ENCODE measurements at places on chromosomes 6 and 20.
A peak's percentile ranks its signal among the peaks of the same experiment; 100 is the strongest.

DNA sequence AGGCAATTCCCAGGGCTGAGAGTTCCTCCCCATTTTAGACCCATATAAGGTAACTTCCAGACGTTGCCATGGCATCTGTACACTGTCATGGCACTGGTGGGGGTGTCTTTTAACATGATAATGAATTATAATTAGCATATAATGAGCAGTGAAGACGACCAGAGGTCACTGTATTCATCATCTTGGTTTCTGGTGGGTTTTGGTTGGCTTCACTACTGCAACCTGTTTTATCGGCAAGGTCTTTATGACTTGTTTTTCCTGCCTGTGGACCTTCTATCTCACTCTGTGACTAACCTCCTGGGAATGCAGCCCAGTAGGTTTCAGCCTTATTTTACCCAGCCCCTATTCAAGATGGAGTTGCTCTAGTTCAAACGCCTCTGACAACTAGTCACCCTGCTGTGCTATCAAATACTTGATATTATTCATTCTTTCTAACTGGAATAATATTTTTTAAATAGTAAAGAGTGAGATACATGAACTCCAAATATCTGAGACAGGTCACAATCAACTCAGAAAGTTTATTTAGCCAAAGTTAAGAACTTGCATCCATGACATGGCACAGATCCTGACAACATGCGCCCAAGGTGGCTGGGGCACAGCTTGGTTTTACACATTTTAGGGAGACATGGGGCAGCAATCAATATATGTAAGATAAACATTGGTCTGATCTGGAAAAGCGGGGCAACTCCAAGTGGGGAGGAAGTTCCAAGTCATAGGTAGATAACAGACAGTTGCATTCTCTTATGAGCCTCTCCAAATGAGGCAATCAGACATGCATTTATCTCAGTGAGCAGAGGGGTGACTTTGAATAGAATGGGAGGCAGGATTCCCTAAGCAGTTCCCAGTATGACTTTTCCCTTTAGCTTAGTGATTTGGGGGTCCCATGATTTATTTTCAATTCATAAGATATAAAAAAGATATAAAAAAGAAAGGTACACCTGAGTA is 1.2 kb upstream of the UFL1 start:
- DNase-seq: no peak

GRCh38 chr20:805713-806112 is 27.8 kb upstream of the FAM110A start:
- no peak for DNase-seq

DNA sequence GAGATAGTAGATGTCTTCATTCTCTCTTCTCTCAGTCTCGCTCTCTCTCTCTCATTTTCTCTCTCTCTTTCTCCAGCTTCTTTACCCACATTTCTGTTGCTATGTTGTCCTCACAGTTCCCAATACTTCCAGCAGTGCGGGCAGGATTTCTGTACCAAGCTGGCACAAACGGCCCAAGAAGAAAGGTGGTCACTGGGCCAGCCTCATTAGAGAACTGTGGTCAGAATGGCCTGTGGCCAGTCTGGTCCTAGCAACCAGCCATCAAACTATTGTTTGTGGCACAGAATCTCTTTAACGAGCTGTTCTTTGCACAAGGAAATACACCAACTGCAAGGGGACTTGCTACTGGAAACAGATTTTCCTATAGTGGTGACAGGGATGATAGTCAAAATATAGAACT is 81.3 kb downstream of the SEL1L2 start:
- DNase-seq: no peak

- DNase-seq: no peak
Observed at GRCh38 chr6:93567164-93567563, 147.8 kb upstream of the EPHA7 start.

GRCh38 chr6:45626087-45626891 is 248.6 kb upstream of the SUPT3H start:
- DNase-seq: no peak

- no peak for DNase-seq
Observed at GRCh38 chr6:21984561-21984960, 312.3 kb downstream of the PRL start.

- DNase-seq: no peak
Observed at GRCh38 chr6:129498541-129498940, 211.4 kb downstream of the ARHGAP18 start.

- no peak for DNase-seq
Observed at GRCh38 chr20:528923-529604, 14.5 kb downstream of the CSNK2A1 start.

GRCh38 chr6:137188855-137189254 is 15.4 kb upstream of the IL22RA2 start:
- no peak for DNase-seq

DNA sequence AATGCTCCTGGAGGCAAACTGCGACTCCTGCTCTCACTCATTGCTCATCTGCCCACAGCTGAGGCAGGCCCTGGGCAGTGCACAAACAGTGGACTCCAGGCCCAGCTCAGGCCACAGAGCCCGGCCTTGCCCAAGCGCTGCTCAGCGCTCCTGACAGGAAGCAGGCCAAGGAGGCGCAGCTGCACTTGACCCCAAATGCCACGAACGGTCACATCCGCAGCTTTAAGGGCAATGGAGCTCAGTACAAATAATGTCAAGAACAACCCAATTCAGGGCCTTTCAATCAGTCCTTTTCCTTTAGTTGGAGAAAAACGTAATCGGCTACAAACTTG is 33.8 kb downstream of the RRBP1 start:
- DNase-seq: no peak

GRCh38 chr20:10219452-10219791 is 792 bp downstream of the SNAP25 start:
- DNase-seq: no peak

GRCh38 chr20:14758356-14758755 is 420.9 kb upstream of the FLRT3 start:
- DNase-seq: no peak

DNA sequence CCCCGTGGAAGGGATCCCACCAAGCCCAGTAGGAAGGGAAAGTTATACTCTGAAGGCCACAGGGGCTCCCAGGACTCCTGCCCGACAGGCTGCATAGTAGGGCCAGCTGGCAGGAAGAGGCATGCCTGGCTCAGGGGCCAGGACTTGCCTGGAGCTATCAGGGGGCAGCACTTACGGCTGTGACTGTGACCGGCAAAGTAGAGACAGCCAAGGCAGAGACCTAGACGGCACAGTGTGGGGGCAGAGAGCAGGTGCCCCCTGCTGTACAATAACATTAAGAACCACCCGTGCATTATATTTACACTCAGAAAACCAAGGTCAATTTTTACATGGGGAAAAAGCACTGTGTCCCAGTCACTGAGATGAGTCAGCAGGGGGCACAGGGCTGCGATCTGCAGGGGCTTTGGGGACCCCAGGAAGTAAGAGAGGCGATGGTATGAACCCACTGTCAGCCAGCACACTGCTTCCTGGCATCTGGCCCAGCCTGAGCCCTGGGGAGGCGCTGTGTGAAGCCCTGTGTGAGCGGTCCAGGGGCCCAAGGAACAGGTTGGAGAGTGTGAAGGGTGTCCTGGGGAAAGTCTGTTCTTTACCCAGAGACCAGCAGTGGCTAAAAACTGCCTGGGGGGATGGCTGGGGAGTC is 9.9 kb downstream of the CCDC167 start:
- DNase-seq: no peak

GRCh38 chr6:139763468-139764210 is 389.2 kb upstream of the CITED2 start:
- DNase-seq: peak; percentile 80

DNA sequence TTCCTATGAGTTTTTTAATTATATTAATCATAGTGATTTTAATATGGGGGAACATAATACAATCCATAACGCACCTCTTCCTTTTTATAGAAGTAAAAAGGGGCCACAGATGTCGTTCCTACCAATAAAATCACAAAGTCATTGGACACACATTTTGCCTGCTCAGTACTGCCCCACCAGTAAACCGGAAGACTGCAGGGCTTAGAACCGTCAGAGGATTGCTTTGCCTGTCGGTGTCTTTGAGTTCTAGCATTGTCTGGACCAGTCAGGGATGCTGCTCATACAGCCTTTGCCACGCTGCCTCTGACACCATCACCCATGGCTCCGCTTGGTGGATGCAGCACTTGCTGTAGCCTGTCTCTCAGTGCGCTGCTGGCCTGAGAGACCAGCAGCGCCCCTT is 853.6 kb downstream of the C6orf118 start:
- no peak for DNase-seq

- no peak for DNase-seq
Observed at GRCh38 chr20:361561-361960, 14.7 kb downstream of the NRSN2 start.

- DNase-seq: no peak
Observed at GRCh38 chr6:107083047-107083768, 32.1 kb downstream of the BEND3 start.

DNA sequence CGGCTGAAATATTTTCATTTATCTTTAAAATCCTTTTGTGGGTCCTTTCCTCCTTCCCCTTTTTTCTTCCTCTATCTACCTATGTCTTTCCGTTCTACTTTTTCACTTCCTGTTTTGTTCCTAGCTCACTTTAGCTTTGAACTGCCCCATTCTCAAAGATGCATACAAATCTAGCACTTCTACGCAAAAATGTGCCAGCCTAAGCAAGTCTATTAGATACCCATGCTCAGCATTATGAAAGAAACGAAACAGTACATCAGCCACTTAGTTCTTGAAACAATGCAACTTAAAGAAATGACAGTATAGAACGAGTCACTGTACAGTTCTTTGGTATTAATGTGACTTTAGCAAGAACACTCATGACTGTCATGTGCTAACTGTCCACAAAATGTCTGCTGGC is 47.3 kb upstream of the MARCKS start:
- DNase-seq: peak; percentile 81

GRCh38 chr6:70388814-70389213 is 24.5 kb upstream of the FAM135A start:
- no peak for DNase-seq

DNA sequence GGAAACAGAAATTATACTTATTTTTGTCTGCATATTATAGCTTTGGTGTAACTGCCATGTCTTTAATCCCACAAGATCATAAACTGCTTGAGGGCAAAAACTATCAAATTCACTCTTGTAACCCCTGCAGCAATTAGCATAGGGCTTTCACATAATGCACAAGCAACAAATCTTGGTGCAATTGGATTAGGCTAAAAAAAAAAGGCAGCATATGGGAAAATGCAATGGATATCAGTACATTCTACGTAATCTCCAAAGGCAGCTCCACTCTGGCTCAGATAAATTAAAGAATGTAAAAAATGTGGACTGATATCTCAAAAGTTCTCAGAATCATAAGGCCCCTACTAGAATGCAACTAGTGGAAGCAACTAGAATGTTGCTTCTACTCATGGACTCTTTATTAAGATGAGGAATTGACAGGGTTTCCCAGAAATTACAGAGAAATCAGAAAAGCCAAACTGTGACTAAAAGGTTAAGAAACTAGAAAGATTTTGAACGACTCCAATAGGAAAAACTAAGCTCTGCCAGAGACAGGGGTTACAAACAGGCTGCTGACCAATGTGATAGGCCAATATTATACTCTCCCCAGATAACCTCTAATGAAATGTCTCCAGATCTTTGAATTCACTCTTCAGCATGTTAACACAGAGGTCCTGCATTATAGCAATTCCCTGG is 55.0 kb downstream of the FILIP1 start:
- DNase-seq: no peak

DNA sequence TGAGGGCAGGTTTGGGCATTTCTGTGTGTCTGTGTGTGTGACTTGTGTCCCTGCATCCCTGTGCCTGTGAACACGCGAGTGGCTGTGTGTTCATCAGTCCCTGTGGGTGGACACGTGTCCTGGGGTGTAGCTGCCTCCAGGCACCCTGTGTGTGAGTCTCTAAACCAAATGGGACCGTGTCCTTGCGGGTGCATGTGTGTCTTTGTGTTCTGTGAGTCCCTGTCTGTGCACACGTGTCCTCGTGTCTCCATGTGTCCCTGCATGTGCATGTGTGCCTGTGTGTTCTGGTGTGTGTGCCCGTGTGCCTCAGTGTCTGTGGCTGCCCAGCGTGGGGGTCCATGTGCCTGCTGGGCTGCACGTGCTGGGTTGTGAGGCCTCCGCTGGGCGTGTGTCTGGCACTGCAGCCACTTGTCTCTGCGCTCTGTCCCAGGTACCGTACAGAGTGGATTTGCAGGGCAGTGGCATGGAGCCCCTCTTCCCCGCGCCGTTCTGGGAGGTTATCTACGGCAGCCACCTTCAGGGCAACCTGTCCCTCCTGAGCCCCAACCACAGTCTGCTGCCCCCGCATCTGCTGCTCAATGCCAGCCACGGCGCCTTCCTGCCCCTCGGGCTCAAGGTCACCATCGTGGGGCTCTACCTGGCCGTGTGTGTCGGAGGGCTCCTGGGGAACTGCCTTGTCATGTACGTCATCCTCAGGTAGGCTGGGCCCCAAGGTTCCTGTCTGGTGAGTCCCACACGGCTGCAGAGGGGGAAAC is 8.2 kb upstream of the LKAAEAR1 start:
- DNase-seq: no peak

DNA sequence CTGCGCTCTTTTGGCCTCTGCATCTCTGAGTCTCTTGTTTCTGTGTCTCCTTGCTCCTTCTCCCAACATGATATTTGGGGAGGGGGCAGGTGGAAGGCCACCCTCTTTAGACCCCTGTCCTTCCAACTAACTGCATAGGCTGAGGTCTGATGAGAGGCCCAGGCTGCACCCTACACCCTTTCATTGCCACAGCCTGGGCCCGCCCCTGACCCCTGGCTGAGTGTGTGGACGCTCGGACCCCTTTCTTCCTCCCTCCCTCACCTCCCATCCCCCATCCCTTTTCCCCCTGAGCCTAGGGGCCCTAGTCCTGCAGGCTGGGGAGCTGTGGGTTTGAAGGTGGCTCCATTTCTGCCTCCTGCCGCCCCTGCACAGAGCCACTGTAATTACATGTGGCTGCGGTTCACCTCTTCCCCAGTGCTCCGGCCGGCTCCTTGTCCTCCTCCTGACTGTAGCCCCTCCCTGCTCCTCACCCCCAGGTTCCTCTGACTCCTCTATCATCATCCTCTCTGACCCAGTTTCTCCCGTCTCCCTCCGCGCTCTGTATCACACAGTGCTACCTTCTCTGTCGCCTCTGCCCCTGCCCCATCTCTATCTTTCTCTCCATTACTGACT is 6.8 kb downstream of the MDFI start:
- DNase-seq: no peak

GRCh38 chr6:149771925-149772324 is 22.4 kb downstream of the PCMT1 start:
- no peak for DNase-seq

- peak; percentile 9 for DNase-seq
Observed at GRCh38 chr6:34973547-34974248, 84.6 kb downstream of the ANKS1A start.

DNA sequence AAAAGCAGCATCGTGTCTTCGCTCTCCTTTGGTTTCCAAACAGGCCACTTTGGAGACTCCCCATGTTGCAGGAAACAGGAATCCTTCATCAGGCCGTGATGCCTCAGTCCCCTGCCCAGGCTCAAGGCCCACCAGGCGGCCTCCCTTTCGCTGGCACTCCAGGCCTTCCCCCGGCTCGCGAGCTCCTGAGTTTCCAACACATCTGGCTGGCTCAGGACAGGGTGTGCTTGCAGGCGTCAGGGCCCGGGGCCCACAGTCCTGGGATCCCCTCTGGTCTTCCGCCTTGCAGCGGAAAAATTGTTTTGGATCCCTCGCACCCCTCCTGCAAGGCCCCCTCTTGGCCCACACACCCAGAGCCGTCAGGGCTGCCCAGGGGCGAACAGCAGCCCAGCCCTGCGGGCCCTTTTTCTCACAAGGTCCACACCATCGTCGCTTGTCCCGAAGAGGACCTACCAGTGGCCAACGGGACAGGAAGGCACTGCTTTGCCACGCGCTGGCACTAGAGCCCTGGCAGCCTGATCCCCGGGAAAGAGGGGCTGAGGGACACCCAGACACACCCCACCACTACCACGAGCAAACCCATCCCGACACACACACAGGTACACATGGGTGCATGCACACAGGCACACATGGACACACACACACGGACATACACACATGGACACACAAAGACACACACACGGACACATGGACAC is 1930.9 kb upstream of the DEFB115 start:
- DNase-seq: no peak
